ENCODE measurements at places on chromosomes 7 and 10.
A peak's percentile ranks its signal among the peaks of the same experiment; 100 is the strongest.

GRCh38 chr10:47264797-47265281 is 35.2 kb upstream of the GDF10 start:
- DNase-seq: peak; percentile 15

GRCh38 chr10:131490991-131491594 is 179.6 kb upstream of the TCERG1L start:
- no peak for DNase-seq

GRCh38 chr10:110747609-110748464 is 103.7 kb downstream of the RBM20 start:
- no peak for DNase-seq

DNA sequence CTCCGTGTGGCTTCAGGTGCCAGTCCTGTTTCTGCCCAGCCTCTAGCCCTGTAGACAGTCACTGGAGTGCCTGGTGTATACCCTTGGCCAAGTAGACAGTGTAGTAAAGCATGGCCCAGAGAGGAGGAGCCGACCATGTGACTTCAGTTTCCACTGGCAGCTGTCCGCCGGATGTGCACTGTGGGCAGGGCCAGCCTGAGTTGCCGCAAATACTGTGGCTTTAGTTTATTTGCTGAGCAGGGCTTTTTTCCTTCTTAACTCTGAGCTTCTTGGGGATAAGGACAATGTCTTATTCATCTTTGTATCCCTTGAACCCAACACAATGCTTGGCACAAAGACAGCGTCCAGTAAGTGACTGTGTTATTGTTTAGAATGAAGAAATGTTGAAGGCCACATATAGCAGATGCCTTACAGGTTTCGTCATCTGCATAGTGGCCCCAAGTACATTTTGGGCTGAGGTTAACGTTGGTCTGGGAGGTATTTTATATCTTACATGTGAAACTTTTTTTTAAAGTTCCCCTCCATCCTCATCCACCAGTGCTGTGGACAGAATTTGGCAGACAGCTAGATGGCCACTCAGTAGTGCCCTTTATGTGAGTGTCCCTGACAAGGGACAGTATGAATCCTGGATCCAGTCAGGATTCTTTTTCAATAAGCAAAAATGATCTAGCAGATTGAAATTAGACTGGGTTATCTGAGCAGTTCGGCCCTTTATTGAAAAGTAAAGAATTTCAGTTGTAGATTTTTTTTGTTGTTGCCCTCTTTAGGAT is 40.6 kb downstream of the CYP17A1 start:
- no peak for DNase-seq

- DNase-seq: no peak
Measured at GRCh38 chr10:70942725-70943124, 54.4 kb upstream of the PCBD1 start.

DNA sequence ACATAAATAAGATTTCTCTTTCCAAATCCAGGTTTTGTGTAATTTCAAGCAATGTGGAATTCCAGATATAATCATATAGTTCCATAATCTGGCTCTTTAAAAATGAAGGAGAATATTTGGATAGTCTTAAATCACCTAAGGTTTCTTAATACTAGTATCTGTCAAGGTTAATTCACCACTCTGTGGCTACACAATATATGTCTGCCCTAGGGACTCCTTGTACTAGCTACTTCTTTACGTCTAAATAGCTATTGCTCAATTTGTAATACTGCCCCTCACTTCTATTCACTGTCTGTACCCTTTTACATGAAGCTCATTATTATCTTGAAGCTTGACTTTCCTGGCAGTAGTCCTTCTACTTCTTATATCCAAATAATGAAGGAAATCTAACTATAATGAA is 47.2 kb downstream of the CACNA2D1 start:
- DNase-seq: no peak

DNA sequence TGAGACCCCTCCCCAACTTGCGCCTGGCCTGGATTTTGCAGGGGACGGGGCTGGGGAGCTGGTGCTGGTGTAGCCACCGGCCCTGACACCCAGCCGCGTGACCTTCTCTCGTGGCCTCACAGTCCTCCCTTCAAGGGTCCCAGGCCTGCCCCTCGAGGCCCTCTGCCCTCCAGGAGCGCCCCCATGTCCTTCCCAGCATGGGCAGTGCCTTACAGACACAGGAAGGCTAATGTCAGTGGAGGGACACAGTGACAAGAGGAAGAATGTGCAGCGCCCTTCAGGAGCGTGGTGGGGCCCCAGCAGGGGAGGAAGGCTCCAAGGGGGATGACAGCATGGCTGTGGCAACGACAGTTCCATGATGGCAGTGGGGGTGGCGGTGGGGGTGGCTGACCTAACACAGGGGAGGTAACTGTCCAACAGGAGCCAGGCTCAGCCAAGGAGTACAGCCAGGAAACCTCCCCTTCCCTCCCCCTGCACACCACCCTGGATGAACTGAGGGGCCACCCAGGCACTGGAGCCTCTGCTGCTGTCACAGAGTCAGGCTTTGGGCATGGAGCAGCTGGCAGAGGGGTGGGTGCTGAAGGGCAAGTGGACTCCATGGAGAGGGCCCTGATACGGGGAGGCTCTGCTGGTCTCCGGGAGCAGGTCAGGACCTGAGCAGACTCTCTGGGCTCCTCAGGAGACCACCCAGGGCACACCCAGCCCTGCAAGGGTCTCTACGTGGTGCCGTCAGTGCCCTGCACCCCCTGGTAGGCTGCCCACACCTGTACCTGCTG is 76.0 kb upstream of the RET start:
- no peak for DNase-seq

DNA sequence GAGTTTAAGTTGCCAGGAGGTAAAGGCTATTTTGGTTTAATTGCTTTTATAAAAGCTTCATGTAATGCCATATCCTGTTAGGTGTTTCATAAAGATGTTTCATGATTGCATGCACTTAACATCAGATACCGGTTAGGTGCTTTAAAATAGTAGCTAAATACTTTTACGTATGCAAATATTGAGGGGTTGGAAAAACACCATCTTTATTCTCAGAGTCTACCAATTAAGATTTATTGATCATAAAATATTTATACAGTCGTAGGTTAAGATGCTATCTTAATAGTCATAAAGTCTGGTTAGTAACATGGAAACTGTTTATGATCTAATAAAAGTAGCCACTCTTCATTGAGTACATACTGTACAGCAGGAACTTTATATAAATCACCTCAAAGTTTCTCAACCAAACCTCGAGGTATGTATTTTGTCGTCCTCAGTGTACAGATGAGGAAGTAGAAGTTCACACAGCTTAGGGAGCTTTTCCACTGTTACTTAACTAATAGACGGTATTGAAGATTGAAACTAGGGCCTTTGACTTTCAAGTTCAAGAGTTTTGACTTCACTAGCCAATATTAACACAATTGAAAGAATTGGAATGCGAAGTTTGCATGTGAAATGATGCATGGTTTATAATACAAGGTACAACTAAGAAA is 897.1 kb downstream of the GATA3 start:
- no peak for DNase-seq

- DNase-seq: no peak
Measured at GRCh38 chr10:120990831-120991230, 139.7 kb downstream of the WDR11 start.

GRCh38 chr10:8910314-8910713 is 855.8 kb downstream of the GATA3 start:
- DNase-seq: no peak

DNA sequence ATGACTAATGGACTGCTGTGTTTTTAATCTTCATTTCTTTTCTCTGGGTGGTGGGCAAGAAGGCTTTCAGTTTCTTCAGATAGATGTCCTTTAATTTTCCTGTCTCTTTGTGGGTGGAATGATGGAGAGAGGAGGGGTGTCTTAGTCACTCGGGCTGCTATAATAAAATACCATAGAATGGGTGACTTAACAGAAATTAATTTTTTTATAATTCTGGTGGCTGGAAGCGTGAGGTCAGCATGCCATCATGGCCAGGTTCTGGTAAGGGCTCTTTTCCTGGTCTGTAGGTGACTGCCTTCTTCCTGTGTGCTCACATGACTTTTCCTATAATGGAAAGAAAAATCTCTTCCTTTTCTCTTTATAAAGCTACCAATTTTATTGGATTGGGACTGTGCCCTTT is 6.3 kb downstream of the RSBN1L start:
- DNase-seq: no peak

DNA sequence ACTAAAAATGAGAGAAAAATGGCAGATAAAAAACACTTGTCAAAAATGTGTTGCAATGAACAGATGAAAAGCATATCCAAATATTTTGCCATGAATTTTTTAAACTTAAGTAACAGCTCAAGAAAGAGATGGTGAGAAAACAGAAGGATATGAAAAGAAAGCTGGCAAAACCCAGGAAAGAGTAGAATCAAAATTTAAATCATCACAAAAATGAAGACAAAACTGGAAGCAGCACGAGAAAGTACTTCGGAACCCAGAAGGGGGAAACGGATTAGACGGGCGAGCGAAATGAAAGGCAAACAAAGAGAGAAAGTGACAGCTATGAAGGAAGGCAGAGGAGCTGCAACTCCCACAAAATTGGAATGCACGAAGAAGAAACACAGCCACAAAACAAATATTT is 60.2 kb downstream of the KCNH2 start:
- no peak for DNase-seq

GRCh38 chr10:48805411-48805810 is 120.7 kb downstream of the WDFY4 start:
- no peak for DNase-seq

DNA sequence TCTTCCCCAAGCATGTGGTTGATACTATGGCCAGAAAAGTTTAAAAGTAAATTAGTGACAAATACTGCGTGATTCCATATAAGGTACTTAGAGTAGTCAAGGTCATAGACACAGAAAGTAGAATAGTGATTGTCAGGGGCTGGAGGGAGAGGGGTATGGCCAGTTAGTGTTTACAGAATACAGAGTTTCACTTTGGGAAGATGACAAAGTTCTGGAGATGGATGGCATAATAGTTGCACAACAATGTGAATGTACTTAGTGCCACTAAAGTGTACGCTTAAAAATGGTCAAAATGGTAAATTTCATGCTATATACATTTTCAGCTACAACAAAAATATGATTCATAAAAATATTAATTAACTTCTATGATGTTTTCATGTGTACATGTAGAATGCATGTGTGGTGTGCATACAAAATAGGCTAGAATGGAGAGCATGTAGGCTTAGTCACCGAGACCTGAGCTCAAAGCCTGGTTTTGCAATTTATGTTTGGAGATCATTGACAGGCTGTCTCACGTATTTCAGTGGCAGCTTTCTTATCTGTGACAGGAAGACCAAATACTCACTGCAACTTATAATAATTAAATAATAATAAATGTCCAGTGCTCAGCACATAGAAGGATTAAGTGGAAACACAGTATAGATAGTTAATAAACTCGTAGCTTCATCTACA is 625.6 kb downstream of the SUGCT start:
- DNase-seq: no peak

DNA sequence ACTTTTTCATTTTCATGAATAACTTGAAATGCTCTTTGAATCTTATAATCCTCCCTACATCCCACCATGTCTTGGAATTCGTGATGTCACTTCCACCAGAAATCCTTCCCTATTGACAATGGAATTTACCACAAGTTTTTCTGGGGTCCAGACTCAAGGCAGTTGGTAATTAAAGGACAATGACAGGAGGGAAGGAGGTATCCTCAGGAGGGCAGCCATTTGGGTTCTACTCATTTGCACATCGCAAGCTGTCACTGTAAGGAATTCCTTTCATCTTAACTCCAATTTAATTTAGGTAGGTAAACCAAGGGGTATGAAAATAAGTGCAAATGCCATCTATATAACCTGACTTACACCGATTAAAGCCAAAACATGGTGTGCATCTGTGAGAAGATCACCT is 21.9 kb downstream of the LRRC17 start:
- no peak for DNase-seq

DNA sequence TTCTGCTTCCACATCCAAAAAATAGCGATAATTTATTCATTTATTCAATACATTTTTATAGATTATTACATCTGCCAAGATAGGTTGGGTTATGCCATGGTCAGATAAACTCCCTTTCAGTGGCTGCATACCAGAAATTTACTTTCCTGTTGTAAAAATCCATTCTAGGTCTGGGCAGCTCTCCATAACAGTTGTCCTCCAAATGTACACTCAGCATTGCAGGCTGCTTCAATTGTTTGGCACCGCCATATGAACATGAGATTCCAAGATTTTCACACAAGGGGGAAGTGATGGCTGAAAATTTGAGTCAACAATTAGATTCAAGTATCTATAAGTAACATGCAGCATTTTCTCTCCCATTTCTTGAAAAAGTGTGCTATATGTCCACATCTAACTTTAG is 568.7 kb downstream of the ETV1 start:
- no peak for DNase-seq

DNA sequence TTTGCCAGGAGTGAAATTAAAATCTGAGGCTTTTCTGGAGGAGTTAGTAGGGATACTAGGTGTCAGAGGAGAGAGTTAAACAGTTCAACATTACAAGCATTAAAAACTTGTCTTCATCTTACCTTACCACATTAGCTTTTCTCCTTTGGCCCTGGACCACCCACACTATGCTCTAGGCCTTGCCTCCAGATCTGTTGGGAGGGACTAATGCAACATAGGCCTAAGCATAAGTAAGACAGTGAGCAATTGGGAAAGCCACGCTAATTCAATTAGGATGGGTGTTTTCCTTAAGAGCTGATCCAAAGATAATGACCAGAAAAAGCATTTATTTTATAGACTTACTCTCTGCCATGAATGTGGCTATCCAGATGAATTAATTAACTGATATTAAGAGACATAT is 158.9 kb downstream of the ELMO1 start:
- no peak for DNase-seq

DNA sequence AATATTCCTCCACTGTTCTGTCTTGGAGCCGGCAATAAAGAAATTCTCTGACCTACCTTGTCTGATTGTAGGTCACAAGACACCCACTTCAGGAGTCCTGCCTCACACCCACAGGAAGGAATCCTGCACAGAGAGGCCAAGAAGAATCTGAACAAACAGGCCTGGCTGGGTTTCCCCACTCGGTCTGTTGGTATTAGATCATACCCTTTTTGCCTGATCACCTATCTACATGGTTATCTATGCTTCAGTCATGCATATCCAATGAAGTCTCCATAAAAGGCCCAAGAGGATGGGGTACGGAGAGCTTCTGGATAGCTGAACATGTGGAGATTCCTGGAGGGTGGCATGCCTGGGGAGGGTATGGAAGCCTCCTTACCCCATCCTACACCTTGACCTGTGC is 12.3 kb downstream of the OGDH start:
- DNase-seq: no peak

DNA sequence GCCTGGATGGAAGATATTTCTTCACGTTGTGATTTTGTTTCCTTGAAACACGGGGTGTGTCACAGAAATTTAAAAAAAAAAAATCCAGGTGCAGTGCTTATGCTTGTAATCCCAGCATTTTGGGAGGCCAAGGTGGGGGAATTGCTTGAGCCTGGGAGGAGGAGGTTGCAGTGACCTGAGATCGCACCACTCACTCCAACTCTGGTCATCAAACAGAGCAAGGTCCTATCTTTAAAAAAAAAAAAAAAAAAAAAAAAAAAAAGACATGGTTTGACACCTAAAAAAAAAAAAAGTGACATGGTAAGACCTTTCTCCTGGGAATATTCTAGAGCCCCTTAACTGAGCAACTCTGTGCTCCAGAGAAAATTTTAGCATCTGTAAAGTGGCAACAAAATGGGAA is 9.0 kb upstream of the LRRC4 start:
- no peak for DNase-seq

- no peak for DNase-seq
Measured at GRCh38 chr7:18509481-18509880, 13.9 kb downstream of the HDAC9 start.

Measured in activated CD4-positive, CD25-positive, alpha-beta regulatory T cell (primary cell).